ENCODE measurements at places on chromosomes 7 and 10.

DNA sequence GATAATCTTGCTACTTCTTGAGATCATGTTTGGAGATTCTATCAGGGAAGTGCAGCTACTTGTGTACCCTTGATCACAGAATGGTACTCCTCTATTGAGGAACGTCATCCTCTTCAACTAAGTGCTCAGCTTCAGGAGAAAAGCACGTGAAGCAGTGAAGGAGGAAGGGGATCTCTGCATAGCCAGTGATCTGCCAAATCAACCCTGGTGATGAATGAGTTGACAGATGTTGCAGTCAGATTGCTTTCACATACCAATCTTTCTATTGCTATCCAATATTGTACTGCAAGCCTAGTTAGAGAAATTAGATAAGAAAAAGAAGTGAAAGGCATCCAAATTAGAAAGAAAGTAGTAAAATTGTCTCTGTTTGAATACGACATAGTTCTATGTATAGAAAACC, 309.4 kb downstream of the TWIST1 start:
- DNase-seq: no peak

DNA sequence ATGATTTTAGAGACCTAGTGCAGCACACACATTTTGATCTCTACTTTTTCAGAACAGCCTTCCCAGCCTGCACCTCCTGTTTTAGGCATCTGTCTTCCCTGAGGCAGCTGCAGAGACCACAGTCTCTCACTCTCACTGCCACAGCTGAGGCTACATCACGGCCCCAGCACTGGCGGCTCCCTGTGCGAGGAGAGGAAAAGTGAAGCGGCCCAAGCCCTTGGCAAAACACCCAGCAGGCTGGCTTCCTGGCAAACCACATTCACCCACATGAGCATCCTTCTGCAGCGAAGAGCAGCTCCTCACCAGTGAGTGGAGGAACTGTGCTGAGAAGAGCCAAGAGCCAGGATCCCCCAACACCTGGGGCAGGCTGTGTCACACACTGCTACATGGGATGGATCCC, 14.0 kb downstream of the HUS1 start:
- DNase-seq: no peak

DNA sequence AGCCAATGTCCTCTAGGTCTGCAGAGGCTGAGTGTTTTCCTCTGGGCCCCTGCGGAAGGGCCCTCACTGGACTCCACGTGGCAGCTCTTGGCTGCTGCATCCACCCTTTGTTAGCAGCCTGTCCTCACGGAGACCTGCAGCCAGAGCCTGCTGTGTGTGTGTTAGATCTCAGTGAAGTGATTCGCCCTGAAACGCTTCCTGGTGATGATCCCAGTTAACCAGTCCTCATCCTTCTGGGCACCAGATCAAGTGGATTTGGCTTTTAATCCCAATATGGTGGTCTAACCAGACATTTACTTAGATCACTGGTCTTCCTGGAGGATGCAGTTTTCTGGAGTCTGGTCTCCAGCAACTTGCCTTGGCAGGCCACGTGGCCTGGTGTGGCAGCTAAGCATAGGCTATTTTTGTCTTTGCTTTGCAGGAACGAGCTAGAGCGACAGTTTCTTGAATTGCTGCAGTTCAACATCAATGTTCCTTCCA, 39.5 kb upstream of the GJD4 start:
- DNase-seq: no peak

GRCh38 chr7:41175435-41175834, 527.5 kb downstream of the INHBA start:
- DNase-seq: no peak

DNA sequence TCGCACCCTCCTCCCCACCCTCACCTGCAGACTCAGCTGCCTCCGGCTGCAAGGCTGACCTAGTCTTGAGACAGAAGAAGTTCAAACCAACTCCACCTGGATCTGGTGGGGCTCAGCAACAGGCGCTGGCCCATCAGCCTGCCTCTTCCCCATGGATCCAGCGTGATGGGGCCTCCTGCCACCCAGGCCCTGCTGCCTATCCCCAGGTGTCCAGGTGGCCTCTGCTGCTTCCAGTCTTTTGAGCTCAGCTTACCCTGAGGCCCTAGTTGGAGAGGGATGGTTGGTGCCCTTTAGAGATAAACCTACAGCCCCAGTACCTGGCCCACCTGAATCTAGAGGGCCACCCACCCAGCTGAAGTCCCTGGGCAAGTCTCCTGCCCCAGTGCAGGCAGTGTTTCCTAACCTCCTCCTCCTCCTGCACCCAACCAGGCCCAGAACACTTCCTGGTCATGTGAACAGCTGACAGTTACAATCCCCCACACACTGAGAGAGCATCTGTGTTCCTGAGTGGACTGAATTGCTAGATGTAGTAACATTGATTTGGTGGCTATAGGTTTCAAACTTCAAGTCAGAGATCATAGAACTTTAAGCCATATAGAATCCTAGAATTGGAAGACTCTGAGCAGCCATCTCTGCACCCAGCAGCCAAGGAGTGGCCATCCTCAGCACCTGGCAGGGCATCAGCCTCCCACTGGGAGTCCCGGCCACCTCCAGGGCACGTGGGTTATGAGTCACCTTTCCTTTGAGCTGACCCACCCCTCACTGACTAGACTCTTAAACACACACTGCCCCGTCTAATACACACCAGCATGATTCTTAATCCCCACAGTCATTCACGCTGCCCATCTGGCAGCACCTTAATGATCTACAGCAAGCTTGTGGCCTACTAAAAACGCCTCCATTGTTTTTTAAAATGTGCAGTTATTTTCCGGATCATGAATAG, 51.9 kb downstream of the ALOX5 start:
- no peak for DNase-seq
